ENCODE measurements at places on chromosomes 1 and 21. TPM values are rescaled to one million over a fixed set of nuclear protein-coding genes. Genes with fewer than 3 reads are reported as not detected.
A peak's percentile ranks its signal among the peaks of the same experiment; 100 is the strongest.

The HSD11B1 gene
- not detected for total RNA-seq

The RUNX1 gene
- total RNA-seq = 1.4 TPM

GRCh38 chr1:52681136-52681535 is 17.0 kb downstream of the COA7 start:
- DNase-seq = no peak

- DNase-seq = no peak
Observed at GRCh38 chr1:212132025-212132424, 96.5 kb downstream of the DTL start.

The TNFAIP8L2 gene
- total RNA-seq = not detected

The SLC5A9 gene
- 295 TPM for total RNA-seq

- DNase-seq = no peak
Observed at GRCh38 chr1:32299327-32299726, 7.4 kb downstream of the HDAC1 start.

GRCh38 chr1:22428672-22429071 is 23.0 kb upstream of the ZBTB40 start:
- peak; percentile 61 for DNase-seq

GRCh38 chr1:29416267-29417146 is 180.2 kb downstream of the PTPRU start:
- DNase-seq = peak; percentile 63

The NUP210L gene
- total RNA-seq = 0.07 TPM

GRCh38 chr1:47703981-47704596 is 266.2 kb downstream of the FOXD2 start:
- no peak for DNase-seq

GRCh38 chr1:44084998-44085675 is 33.5 kb upstream of the KLF17 start:
- DNase-seq = no peak

The MPC2 gene
- 42.5 TPM for total RNA-seq

- no peak for DNase-seq
Observed at GRCh38 chr1:12009318-12009947, 9.9 kb upstream of the MIIP start.
